ENCODE measurements at places on chromosomes 16 and 17.

- no peak for DNase-seq
These were observed 20.3 kb upstream of the CDH5 start for GRCh38 chr16:66346221-66346620.

DNA sequence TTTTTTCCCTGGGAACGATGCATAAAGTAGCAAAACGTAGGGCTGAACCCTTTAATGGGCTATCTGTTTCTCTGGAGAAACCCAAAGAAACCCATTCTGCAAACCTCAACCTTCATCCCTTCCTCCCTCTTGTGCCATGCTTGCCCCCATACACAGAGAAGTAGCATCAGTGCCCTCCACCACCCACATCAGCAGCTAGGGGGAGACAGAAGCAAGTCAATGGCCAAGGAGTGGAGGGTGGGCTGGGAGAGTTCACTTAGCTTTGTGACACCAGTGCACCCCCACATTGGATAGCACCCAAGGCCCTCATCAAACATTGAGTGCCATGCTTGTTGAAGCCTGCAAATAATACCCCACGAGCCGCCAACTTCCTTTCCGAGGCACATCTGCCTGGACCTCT, 282.4 kb downstream of the ABCC12 start:
- no peak for DNase-seq

- DNase-seq: no peak
These were observed 332.0 kb downstream of the BCAS3 start for GRCh38 chr17:61009663-61010062.

- DNase-seq: no peak
These were observed 35.5 kb downstream of the GAN start for GRCh38 chr16:81350306-81350615.

- DNase-seq: no peak
These were observed 8.7 kb upstream of the TMEM88 start for GRCh38 chr17:7846063-7846735.

Measured in amniotic stem cell (primary cell).